SHP77 treated with DMSO at 0.1 percent for 48 hours (cell line): ENCODE measurements at places on chromosomes 7 and 10.

DNA sequence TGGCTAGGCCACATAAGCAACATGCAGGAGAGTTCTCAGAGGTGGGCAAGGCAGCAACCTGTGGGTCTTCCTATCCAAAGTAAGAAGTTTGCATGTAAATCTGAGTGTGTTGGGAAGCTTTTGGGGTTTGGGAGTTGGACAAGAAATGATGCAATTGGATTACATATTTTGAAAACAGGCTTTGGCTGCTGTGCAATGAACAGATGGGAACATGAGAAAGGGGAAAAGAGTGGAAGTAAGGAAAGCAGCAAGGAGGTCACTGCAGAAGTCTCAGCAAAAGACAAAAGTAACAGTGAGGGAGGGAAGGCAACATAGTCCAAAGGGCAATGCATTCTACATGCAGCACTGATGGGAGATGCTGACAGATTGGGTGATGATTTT is 61.1 kb upstream of the C10orf90 start:
- DNase-seq: no peak

DNA sequence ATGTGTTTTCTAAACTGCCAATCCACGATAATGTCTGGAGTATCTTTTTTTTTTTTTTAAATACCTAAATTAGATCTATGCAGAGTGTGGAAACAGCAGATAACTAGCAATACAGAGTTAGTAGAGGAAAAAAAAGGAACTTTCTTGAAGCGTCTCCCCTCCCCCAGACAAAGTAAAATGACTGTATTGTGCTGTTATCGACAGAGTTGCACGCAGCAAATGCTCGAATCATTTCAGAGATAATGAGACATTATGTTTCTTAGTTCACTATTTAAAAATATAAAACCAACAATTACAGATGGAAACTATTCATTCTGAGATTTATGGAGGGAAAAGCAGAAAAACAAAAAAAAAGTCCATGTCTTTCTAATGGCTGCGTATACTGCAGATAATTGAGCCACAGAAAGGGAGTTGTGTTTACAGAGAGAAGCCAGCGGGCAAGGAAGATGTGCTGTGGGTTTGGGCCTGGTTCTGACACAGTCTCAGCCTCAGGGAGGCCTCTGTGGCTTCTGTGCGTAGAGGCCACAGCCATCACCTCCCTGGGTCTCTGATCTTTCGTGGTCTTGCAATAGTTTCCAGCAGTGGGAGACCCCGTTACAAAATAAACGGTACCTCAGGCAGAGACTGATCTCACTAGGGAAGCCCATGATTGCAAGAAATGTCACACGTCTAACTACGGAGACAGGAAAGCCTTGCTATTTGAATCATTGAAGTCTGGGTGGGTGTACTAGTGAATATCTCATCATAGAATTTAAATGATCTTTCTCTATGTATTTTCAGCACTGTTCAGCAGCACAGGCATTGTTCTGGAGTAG is 19.1 kb upstream of the KLF6 start:
- no peak for DNase-seq

GRCh38 chr7:71768450-71768849 is 636.5 kb downstream of the GALNT17 start:
- no peak for DNase-seq

DNA sequence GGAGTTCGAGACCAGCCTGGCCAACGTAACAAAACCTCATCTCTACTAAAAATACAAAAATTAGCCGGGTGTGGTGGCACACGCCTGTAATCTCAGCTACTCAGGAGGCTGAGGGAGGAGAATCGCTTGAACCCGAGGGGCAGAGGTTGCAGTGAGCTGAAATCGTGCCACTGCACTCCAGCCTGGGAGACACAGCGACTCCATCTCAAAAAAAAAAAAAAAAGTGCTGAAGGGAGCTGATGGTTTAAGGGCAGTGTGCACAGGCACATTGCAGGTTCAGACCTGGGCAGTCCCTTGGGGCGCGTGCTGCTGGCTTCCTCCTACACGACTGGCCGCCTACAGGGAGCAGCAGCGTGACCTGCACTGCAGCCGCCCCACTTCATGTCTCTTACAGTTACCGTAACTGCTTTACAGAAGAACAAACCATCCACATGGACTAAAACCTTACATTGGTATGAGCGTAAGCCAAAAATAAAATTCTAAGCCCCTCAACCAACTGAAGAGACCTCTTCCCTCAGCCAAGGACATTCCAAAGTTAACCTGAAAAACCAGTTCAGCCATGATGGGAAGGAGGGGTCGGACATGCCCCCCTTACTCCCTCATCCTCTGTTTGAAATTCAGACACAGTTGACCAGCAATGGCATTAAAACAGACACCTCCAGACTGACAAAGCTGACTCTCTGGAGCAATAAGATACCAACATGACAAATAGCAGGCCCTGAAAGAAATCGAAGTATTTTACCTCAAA is 262.2 kb downstream of the ZMYND11 start:
- DNase-seq: no peak

GRCh38 chr7:4437916-4438315 is 244.2 kb upstream of the FOXK1 start:
- no peak for DNase-seq

- DNase-seq: no peak
Measured at GRCh38 chr7:137652721-137653120, 194.1 kb downstream of the DGKI start.

GRCh38 chr10:26946102-26946811 is 85.5 kb upstream of the ABI1 start:
- no peak for DNase-seq

GRCh38 chr10:132248455-132249225 is 59.1 kb downstream of the STK32C start:
- DNase-seq: peak; percentile 2

DNA sequence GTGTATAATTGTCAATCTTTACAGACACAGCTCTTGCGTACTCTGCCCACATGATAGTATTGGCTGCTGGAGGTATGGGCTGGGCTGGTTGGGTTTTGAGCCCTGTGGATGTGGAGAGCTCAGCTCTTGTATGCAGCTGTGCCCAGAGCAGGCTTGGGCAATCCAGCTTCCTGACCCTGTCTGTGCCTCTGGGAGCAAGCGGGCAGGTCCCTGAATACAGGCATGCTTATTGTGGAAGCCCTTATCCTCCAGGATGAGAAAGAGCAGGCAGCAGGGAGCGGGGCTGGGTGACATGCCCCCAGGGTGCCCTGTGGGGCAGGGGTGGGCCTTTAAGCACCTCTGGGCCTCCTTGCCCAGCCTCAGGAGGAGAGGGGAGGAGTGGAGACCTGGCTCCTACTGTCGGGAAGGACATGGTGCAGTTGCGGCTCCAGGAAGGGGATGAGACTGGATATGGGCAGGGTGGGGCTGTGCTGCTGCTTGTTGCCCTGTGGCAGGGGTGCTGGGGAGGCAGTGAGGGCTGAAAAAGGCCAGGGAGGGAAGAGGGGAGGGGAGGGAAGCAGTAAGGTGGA is 32.7 kb upstream of the SH2D4B start:
- no peak for DNase-seq

- no peak for DNase-seq
Measured at GRCh38 chr7:142910031-142910433, 23.5 kb downstream of the TRPV5 start.

DNA sequence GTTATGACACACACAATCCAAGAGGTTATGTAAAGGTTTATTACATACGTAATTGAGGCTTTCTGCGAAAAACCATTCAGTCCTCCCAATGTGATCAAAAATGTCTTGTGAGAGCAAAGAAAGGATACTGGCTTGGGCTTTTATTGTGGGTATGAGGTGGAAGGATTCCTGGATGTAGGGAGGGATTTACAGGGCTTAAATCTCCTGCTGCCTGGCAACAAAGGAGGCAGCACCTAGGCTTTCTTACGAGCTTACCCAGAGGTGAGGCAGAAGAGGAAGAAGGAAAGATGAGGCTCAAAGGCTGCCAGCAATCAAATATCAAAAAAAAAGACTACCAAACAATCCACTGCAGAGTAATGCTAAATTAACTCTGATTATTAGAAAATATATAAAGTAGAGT is 1149.5 kb upstream of the POT1 start:
- DNase-seq: no peak

DNA sequence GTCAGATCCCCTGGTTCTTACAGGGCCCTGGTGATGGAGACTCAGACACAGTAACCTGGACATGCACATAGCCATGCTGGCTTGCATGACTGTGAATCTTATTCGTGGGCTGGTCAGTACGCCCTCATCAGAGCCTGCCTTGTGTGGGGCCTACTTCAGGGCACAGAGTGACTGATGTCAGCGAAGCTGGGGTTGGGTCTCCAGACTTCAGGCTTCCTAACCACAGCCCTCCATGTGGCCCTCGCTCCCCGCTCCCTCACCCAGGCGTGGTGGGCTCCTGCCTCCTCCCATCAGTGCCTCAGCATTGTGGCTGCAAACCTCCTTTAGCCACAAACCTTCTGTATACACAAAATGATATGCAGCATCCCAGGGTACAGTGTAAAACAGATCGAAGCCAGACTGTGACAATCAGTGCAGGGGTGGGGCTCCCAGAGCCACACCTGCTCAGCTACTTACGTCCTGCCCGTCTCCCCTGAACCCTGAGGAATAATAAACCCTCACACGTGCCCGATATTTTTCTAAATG is 7.1 kb upstream of the C10orf105 start:
- DNase-seq: no peak

DNA sequence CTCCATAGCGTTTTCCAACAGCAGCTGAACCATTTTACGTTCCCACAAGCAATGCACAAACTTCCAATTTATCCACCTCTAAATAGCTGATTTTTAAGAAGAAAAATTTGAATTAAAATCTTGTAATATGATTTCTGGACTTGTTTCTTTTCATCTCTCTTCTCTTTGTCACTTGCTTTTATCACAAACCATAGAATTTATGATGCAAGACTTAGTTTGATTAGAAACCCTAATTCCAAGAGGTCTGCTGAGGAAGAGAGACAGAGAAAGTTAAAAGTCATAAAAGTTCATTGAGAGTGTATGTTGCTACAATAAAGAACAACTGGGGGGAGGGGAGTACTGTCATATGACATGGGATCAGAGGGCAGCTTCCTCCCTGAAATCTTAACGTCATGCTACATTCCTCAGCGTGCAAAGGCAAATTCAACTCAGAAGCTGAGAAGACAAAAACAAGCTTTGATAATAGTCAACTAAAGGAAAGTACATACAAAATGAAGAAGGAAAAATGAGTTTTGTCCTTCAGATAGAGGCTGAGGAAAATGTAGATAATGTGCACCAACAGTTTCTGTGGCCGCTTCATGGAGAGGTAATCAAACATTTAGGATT is 18.4 kb upstream of the CUBN start:
- no peak for DNase-seq

GRCh38 chr10:30536578-30536977 is 93.0 kb downstream of the LYZL2 start:
- DNase-seq: no peak

GRCh38 chr10:120221873-120222485 is 235.0 kb upstream of the PLPP4 start:
- no peak for DNase-seq

- DNase-seq: no peak
Measured at GRCh38 chr10:122911889-122912484, 1.6 kb downstream of the FAM24A start.

- no peak for DNase-seq
Measured at GRCh38 chr10:4370376-4370775, 455.6 kb upstream of the AKR1E2 start.

DNA sequence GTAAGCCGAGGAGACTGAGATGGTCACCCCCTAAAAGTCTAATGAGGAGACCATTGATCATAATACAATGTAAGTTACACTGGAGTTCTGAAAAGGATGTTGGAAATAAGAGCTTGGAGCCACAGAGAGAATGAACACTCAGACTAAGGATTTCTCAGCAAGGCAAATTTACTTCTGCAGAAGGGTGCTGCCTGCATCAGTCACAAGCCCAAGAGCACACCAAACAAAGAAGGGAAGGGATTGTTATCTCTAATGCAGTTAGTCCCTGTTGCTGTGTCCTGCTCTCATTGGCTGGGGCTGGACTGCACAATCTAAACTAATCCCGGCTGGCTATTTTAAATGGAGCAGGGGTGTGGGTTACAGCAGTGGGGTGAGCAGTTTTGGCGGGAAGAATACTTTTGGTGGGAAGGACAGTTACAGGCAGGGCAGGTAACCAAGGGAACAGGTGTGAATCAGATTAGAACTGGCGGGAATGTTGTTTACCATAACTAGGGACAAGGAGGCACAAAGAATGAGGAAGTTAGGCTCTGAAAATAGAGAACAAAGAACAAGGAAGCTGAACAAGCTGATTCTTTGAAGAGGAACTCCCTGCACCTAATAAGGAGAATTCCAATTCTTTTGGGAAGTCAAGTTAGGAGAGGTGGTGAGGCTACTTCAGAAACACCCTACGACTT is 30.3 kb upstream of the TRIM24 start:
- DNase-seq: no peak

- no peak for DNase-seq
Measured at GRCh38 chr7:87810130-87810529, 66.0 kb downstream of the SLC25A40 start.

DNA sequence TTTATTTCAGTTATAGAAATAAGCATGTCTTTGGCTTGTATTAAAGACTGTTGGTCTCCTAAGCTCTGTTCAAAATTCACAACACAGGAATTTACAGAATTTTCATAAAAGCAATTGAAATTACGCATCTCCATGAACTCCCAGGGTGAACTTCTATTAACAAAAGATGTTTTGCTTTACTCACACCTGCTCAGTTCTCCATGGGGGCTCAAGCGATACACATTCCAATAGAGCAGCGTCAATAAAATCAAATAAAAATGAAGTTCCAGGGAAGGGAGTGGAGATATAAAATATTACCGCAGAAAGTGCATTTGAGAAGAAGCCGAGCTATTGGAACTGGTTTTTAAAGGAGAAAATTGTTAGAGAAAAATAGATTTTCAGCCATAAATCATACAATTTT is 41.5 kb upstream of the ZNF438 start:
- no peak for DNase-seq

DNA sequence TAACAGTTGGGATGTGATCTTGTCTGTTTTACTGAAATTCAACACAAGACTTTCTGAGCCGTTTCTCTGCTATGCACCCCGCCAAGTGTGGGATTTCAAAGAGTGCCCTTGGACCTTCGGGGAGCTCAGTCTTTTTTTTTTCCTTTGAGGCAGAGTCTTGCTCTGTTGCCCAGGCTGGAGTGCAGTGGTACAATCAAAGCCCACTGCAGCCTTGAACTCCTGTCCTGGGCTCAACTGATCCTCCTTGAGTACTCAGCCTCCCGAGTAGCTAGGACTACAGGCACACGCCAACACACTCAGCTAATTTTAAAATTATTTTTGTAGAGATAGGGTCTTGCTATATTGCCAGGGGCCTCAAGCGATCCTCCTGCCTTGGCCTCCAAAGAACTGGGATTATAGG is 162.9 kb downstream of the BAMBI start:
- no peak for DNase-seq

DNA sequence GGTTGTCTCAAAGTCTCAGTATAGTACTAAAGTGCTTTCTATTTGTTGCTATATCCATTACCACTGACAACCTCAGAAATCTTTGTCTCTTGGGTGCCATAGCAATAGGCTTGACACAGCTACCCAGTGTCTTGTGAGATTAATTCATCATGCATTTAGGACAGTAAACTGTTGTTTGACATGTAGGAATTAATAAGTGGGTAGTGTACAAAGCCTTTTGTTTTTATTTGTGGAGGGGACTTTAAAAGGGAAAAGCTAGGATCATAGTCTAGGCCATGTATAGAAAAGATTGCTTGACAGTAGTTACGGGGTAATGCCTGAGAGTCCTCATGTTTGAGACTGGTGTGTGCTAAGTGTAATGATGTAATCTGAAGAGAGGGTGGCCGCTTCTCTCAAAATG is 102.6 kb upstream of the AGR3 start:
- no peak for DNase-seq

GRCh38 chr10:79149662-79150443 is 81.1 kb downstream of the ZMIZ1 start:
- no peak for DNase-seq
